Fibroblast of skin of back (primary cell): ENCODE measurements at places on chromosomes 16 and 17.

DNA sequence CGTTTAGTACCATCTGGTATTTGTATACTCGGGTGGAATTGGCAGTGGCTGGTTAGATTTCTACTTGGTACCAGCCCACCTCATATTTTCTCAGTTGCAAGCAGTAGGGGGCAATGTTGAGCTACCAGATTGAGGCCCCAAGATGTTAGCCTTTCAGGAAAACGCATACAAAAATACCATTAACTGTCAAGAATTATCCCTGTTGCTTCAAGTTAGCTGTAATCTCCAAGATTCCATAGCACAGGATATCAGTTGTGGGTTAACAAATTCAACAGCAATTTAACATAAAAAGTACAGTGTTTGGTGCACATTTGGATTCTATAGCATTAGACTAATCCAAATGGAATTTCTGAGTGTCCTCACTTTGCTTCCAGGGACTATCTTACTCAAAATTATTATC, 188.2 kb downstream of the FTO start:
- peak; percentile 82 for DNase-seq

GRCh38 chr16:81003064-81003463, 3.6 kb downstream of the CMC2 start:
- no peak for DNase-seq

- DNase-seq, result no peak
Measured at GRCh38 chr17:6811510-6811909, 20.0 kb downstream of the TEKT1 start.

DNA sequence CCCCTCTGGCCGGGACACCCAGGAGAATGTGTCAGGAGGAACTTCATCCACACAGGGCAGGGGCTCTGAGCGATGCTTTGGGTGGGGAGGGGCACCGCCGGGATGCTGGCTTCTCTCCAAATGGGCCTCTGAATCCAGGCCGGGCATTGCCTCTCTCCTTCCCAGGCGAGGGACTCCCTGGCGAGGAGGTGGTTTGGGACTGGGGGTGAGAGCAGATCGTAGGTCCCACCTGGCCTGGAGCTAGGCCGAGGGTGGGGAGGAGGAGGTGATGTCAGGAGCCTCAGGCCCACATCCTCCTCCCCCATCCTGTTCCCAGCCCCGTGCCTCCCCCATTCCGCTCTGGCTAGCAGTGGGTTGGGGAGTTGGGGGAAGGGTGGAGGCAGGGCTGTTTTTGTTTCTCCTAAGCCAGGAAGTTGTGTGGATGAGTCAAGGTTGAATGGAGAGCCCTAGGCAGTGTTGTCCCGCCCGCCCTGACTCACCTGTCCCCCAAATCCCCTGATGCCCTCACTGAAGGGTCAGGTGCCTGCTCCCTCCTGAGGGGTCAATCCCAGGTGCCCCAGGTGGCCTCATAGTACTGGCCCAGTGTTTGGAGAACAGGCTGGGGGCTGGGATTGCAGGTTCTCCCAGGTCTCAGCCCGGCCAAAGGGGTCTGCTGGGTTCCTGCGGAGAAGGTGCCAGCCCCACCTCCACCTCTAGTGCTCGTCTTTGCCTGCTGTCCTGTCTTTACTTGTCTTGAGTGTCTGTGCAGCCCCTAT, 2.8 kb downstream of the GRB7 start:
- peak; percentile 78 for DNase-seq

GRCh38 chr16:75288596-75289120, 37.2 kb upstream of the BCAR1 start:
- DNase-seq, result no peak

GRCh38 chr17:48487221-48487620, 43.6 kb downstream of the HOXB1 start:
- DNase-seq, result no peak

GRCh38 chr16:58464916-58465731, 34.8 kb upstream of the NDRG4 start:
- DNase-seq, result no peak
